Forelimb muscle (tissue), 1 donor: ENCODE measurements at places on chromosomes 2 and 18.

DNA sequence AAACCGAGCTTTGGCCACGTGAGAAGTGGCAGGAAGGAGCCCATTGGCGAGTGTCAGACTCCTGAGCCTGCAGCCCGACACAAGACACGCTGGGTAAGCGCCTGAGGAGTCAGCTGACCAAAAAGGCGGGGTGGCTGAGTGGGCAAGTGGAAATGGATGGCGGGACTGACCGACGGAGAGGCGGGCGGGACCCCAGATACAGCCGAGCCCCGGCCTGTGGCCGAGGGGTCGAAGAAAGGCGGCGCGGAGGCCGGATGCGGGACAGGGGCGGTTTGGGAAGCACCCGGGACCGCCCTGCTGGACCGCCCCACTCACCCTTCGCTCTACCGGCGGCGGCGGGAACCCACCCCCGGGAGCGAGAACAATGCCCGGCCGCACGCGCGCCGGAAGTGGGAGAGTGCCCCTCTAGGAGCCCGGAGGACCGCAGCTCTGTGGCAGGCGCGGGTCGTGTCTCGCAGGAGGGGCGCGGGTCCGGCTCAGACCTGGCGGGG, 22.8 kb downstream of the ZSCAN30 start:
- DNase-seq, result no peak

- DNase-seq, result no peak
These were observed 27.1 kb downstream of the RAB31 start for GRCh38 chr18:9735238-9735637.

DNA sequence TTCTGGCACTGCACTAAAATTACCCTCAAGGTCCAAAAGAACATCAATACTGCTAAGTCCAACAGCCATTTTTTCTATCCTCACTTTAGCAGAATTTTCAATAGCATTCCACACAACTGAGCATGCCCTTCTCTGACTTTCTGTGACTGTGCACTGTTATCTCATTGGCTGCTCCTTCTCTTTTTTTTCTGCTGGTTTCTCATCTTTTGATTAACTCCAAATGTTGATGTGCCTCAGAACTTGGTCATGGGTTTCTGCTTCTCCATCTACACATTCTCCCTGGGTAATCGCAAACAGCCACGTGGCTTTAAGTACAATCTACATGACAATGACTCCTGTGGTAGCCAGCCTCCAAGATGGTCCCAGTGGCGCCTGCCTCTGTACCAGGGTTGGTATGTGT, 75.0 kb upstream of the CD226 start:
- no peak for DNase-seq

DNA sequence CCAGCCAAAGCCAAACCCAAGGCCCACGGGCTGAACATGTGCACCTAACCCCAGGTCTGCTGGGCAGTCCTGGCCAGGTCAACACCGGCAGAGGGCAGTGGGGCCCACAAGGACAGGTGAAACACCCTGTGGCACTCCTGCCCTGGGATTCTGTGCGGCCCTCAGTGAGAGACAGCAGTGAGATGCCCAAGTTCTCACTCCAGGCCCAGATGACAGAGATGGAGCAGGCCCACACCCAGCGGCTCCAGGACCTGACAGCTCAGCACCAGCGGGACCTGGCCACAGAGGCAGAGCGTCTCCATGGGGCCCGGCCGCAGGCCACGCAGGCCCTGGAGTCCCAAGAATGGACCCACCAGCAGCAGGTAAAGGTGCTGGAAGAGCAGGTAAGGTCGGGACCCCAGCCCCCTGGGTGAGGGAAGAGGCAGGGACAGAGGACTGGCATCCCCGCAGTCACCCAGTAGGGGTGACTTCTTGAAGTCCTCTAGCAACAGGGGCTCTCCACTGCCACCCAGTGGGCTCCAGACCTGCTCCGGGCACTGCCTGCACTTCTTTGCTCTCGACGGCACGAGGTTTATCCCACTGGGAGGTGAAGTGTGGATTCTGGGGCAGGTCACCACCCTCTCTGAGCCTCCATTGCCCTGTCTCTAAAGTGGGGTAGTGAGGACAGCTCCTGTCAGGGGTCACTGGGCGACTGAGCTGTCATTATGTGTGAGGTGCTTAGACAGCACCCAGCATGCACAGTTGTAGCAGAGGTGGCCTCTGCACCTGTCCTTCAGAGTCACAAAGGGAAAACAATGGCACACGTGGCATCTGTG, 8.8 kb upstream of the SNED1 start:
- DNase-seq, result no peak

DNA sequence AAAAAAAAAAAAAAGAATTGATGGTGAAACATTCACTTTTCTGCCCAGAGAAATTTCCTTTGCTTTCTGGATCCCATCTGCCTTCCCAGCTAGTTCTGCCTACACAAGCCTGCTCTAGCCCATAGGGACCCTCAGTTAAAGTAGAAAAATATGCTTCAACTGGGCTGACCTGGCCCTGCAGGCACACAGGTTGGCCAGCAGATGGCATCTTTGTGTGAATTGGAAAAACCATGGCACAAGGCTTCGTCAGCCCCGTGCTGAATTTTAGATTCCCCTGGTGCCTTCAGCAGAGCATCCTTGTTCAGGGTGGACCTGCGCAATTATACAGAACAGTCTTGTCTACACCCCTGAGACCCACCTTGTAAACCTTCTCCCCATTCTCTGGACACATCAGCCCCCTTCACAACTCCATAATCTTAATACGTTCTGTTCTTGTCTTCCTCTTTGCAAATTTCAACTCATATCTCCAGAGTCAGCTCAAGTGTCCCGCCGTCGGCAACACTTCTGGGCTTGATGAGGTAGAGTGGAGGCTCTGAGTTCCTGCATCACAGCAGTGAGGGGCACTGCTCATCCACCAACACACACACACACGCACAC, 114.5 kb downstream of the INSIG2 start:
- DNase-seq, result no peak

DNA sequence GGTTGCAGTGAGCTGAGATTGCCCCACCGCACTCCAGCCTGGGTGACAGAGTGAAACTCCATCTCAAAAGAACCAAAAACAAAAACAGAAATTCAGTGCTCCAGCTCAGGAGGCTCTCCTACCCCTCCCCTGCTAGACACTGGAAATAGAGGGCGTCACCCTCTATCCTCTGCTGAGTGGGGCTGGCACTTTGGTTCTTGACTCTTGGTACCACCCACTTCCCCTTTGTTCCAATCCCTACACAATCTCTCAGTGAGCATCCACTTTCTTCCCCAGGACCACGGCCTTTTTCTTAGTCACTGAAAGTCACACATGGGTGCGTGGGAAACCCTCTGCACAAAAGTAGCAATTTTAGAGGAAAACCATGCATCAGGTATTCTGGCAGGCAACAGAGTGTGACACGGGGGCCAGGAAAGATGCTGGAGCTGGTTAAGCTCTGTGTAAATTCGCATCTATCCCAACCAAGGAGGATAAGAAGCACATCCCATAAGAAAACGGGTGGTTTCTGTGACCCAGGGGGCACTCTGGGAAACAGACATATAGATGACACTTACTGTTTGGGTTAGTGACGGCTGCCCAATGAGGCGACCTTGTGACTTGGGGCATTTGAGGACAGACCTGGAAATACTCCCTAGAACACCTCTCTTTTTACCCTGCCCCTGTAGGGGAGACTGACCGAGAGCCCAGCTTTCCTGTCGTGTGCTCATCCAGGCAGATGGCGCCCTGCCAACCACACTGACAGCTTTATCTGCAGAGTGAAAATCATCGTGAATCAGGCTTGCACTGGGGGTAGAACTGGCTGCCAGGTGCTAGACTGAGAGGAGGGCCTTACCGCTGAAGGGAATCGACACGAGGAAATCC, 7.7 kb downstream of the HJURP start:
- no peak for DNase-seq

- DNase-seq, result no peak
These were observed 243.9 kb upstream of the LRRTM1 start for GRCh38 chr2:80548469-80548868.

- no peak for DNase-seq
These were observed 50.1 kb downstream of the TIMM21 start for GRCh38 chr18:74198453-74198852.

GRCh38 chr2:173238385-173238784, 116.3 kb upstream of the CDCA7 start:
- no peak for DNase-seq

DNA sequence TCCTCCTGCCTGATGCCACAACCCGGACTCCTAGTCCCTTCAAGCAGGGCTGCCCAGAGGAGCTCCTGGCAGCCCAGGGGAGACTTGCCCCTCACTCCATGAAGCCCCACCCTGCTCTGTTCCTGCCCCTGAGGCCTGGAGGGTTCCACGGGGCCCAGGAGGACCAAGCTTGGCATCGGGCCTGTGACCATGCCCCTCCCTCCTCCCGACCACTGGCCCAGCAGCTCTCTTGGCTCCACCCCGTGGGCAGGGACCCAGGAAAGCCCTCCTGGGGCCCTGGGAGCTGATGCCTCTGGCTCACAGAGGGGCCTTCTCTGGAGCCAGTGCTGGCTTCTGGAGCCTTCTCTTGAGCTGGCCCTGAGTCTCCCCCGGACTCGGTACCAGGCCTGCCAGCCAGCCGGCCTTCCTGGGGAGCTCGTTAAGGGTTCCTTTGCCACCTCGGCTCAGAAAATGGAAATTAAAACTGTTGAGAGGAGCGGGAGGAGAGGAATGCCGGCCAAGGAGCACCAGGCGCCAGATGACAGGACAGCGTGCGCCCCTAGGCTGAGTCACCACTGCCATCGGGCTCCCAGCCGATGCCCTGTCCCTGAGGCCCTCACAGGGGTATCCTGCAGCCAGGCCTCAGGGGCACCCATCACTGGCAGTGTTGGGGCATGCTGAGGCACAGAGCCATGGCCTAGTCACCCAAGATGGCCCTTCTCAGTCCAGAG, 40.6 kb upstream of the SNED1 start:
- no peak for DNase-seq

GRCh38 chr18:62287781-62288664, 37.1 kb upstream of the TNFRSF11A start:
- no peak for DNase-seq

DNA sequence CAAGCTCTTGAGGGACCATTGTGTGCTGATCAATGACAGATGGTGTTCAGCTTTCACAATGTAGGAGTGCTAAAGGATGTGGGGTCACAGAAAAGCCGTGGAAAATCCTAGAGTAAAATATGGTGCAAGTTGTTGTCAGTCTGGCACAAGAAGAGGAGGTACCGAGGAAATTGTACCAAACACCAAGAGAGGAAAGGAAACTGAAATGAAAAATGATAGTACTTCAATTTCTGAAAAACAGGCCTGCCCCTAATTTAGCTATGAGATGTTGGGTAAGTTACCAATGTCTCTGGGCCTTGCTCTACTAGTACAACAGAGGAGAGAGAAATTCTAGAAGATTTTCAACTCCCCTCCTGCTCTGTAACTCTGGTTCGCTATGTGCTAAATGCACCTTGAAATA, 78.8 kb upstream of the PELI1 start:
- DNase-seq, result no peak

GRCh38 chr2:19185086-19185485, 173.3 kb downstream of the OSR1 start:
- DNase-seq, result no peak

GRCh38 chr2:36408198-36408703, 52.7 kb downstream of the CRIM1 start:
- no peak for DNase-seq

DNA sequence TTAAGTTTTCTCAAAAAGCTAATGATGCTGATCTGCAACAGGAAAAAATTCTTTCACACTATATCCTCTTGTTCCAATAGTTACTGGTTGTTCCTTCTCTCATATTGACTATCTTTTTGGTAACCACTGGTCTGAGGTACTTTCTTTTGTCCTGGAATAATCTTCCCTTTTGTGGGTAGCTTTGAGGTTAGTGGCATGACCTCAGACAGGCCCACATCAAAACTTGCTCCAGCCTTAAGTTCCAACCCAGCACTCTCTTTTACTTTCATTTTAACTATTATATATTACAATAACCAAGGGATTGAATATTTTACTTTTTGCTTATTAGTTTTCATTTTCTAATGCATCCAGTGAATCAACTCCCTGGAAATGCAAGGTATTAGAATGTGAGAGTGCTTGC, 9.5 kb downstream of the REG1A start:
- no peak for DNase-seq

DNA sequence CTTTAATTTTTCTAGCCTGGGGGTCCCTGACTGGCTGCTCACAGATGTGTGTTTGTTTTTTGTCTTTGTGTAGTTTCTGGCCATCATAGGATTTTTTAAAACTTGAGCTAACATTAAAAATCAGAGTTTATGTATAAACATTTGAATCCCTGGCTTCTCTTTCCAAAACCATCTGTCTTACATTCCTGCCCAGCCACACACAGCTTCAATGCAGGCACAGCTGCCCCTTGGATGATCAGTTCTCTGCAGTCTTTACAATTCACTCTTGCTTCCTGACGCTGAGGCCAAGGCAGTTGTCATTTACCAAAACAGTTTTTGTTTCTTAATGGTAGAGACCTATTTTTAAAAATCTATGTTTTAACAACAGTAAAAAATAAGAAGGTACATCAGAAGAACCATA, 169.2 kb upstream of the LRRTM1 start:
- no peak for DNase-seq

DNA sequence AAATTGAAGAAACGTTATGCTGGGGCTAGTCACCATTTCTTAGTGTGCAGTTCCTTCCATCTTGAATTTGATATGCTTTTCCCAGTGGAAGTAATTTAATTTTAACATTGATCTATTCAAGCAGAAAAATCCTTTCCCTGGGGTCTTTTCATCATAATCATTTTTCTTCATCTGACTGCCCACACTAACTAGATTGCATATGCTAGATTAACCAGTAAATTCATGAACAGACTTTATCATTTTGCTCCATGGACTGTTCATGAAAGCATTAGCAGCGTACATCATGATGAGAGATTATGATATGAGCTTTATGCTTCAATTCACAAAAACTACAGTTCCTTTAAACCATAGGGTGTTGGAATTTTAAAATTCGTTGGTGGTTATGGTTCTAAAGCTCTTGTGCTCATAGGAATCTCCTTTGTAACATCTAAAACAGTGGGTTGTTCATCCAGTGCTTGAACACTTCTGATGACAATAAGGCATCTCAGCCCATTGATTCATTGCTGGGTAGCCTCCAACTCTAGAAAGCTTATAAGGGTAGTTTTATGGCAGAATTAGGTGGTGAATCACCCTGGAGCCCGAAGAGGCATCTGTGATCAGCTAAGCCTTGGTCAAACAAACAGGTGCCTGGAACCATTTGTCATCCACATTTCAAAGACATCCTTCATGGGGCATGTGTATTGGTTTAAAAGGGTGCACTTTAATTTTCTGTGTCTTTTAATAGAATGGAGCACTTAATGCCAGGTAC, 77.2 kb upstream of the NDUFV2 start:
- DNase-seq, result no peak

DNA sequence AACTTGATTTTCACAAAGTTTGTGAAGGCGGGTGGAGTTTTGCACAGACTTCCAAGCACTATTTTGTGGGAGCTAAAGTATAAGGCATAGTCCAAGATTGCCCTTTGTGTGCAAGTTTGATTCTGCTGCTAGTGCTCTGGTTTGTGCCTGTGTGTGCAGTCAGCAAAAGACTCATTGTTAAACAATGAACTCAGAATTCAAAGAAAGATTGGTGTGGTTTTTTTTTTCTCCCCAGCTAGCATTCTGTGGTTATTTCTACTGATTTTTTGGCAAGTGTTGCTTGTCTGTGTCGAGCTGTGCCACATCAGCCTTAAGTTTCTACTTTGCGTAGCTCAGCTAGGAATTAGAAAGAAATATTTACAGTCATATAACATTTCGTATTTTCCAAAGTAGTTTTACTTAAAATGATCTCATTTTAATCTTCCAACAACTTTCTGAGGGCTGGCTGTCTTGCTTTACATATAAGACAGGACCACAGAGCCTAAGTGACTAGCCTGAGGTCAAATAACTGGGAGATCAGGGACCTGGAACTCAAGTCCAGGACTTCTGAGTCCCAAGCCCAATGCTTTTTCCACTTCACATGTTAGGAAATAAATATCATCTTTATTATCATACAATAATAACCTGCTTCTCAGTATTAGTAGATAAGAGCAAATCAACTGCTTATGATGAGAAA, 69.8 kb downstream of the BABAM2 start:
- DNase-seq, result no peak
